ENCODE measurements at places on chromosomes 6 and 20.
A peak's percentile ranks its signal among the peaks of the same experiment; 100 is the strongest.

GRCh38 chr6:114955363-114955762 is 612.5 kb upstream of the HS3ST5 start:
- DNase-seq: no peak

GRCh38 chr6:88985901-88986300 is 22.5 kb upstream of the RNGTT start:
- DNase-seq: no peak

DNA sequence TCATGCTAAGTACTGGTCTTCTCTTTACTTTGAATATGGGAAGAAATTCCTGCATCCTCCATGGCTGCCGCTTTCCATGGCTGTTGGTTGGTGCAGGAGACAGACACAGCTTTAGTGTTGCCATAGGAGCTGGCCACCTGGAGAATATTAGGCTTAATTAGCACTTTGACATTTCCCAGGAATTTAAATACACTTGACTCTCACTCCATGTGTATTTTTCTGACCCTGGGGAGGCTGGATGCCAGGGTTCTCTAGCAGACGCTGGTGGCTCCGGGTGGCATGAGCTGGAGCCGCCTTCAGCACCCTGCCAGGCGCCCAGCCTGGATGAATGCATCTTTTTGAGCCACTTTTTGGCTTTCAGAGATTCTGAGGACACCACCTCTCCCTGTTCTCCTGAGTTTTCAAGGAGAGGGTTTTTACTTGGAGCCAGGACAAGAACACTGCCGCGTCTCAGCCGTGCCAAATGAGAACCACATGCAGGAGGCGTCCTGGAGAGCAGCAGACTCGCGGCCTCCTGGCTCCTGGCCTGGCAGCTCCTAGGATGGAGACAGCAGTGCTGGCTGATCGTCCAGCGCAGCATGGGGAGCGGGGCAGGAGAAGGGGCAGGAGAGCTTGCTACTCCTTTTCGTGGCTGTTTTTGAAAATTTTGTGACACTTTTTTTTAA is 258.8 kb downstream of the SMOC2 start:
- peak; percentile 77 for DNase-seq

DNA sequence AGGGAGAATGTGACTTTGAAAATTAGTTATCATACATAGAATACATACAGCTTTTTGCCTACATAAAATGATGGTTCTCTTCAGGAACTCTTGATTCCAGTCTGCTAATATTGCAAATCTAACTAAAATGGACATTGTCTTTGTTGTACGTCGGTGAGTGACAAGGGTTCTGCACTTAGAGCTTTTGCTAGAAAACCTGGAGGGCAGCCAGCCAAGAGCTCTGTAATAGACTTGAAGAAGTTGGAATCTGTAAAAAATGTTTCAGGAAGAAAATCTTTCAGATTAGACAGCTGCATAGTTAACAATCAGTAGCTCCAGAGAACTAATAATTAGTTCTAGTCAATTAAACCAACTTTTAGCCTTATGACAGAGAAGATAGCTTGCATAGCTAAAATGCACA is 138.3 kb downstream of the FLRT3 start:
- no peak for DNase-seq

GRCh38 chr20:24657878-24658620 is 188.6 kb downstream of the SYNDIG1 start:
- no peak for DNase-seq

GRCh38 chr6:146950351-146950835 is 253.8 kb upstream of the STXBP5 start:
- DNase-seq: no peak

GRCh38 chr6:74733830-74734620 is 471.8 kb downstream of the COL12A1 start:
- no peak for DNase-seq

DNA sequence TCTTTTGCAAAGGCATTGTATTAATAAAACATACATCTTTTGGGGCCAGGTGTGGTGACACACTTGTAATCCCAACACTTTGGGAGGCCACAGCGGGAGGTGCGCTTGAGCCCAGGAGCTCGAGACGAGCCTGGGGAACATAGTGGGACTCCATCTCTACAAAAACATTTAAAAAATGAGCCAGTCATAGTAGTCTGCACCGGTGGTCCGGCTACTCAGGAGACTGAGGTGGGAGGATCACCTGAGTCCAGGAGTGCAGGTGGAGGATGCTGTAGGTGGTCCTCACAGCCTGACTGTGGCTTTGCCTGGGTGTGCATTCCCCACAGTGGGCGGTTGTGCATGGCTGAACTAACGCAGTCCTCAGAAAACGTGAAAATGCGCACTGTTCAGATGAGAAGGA is 162.5 kb downstream of the DLL1 start:
- no peak for DNase-seq

GRCh38 chr6:131523988-131524673 is 48.9 kb upstream of the ARG1 start:
- peak; percentile 22 for DNase-seq

GRCh38 chr6:166076625-166077024 is 91.0 kb downstream of the TBXT start:
- no peak for DNase-seq

DNA sequence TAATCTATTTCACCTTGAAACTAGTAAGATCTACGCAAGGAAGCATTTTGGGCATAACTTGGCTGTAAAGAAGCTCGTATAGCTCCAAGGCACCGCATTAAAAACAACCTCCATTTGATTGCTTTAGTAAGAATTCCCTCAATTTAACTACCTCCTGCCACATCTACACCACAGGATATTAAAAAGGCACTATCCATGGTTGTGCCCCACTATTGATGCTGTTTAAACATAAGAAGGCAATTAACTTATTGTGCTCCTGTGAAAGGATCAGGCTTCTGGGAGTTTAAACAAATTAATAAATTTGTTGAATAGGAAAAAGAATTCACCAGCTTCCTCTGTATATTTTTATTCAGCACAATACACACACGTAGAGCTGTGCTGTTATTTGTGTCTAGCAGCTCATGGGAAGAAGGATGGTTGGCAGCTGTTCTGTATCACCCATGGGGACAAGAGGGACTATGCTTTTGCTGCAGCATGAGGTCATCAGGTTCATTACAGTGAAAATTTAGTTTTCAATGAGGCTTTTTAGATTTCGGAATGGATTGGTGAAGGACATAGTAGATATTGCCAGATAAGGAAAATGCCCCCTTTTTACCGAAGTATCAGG is 513.3 kb downstream of the HAO1 start:
- no peak for DNase-seq

DNA sequence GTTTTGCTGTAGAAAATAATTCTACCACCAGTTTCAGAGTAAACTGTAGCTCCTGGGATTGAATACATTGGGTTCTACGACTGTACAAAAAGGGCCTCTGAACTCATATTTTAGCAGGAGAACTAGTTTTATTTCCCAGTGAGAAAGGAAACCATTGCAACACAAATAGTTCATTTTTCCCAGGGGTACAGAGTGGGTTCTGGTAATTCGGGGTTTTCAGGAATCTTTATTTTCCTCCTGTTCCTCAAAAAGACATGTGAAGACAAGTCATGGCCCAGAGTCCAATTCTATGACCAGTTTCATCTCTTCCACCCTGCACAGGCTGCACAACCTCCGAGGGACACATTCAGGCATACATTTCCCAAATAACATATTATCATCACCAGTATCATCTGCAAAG is 222.1 kb downstream of the HIVEP2 start:
- no peak for DNase-seq

- DNase-seq: no peak
Measured at GRCh38 chr20:25046736-25047666, 10.9 kb downstream of the ACSS1 start.

- DNase-seq: no peak
Measured at GRCh38 chr6:40599555-40599954, 12.4 kb upstream of the LRFN2 start.

GRCh38 chr20:32792316-32792715 is 27.4 kb upstream of the MAPRE1 start:
- DNase-seq: no peak

GRCh38 chr6:34986845-34987246 is 97.8 kb downstream of the ANKS1A start:
- peak; percentile 84 for DNase-seq

DNA sequence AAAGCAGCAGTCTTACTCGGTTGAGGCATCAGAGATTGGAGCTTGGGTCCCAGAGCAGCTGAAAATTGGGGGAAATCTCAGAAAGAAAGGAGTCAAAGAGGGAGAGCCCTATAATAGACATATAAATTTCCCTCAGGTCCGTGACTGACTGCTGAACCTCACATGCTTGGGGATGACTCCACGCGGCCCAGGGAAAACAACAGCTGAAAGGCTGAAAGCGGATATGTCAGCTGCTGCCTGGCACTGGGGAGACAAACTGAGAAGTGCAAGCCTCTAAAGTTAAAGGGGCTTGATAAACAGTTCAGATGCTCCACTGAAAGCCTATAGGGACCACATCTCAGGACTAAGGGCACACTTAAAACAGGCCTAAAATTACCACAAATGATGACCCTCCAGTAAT is 255.9 kb upstream of the RIN2 start:
- no peak for DNase-seq

GRCh38 chr6:37566111-37566949 is 66.6 kb upstream of the CCDC167 start:
- DNase-seq: peak; percentile 70

GRCh38 chr6:159728531-159728964 is 1.2 kb downstream of the WTAP start:
- DNase-seq: no peak

- DNase-seq: no peak
Measured at GRCh38 chr6:474453-475185, 83.1 kb downstream of the IRF4 start.

GRCh38 chr20:17042122-17042521 is 184.7 kb upstream of the PCSK2 start:
- no peak for DNase-seq

DNA sequence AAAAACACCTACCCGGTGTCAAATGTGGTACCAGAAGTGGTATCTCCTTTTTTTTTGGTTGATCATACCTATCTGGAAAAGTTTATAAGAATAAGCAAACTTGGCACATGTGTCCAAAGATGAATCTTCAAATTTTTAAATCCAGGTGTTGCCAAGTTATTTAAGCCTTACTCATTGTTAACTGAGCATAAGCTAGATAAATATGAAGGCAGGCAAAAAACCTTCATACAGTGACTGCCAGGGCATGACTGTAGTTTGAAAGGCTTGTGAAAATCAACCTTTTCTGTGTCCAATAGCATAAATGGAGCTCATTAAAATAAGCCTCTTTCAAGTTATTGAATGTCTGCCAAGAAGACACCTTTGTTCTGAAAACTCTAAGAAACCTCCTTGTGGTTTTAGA is 699.2 kb downstream of the DOK5 start:
- DNase-seq: no peak

DNA sequence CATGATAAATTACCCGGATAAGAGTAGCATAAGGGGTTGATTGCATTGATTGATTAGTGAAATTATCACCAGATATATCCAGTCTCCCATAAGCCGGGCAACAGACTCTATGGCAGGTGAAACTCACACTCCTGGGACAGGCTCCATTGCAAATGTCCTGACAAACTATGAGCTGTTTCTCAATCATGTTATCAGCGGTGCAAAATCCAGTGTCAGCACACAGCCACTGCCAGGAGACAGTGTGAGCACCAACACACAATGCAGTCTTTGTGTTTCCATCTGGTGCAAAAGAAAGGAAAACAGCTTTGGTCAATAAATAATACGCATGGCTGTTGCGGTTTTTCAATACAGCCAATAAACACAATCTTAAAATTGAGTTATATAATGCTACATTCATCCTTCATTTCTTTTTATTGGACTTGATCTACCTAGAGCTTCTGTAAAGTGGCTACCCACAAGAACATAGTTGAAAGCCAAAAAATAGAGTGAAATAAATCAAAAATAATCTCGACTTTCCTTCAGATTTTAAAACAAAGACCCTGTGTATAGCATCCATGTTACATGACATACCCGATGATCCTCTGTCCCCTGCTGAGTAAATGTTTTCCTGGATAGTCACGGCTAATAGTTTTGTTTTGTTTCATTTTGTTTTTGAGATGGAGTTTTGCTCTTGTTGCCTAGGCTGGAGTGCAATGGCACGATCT is 64.3 kb upstream of the AFDN start:
- DNase-seq: peak; percentile 63

DNA sequence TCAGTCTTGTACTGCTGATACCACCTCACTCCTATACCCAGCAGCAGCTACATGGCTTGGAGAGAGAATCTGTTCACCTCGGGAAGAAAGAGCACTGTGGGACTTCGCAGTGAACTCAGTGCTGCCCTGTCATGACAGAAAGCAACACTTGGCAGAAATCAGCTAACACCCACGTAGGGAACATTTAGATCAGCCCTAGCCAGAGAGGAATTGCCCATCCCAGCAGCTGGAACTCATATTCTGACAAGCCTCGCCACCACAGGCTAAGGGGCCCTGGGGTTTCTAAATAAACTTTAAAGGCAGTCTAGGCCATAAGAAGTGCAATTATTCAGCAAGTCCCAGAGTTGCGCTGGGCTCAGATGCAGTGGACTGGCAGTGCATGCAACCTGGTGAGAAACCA is 1266.8 kb downstream of the GRIK2 start:
- DNase-seq: no peak
